ENCODE measurements at places on chromosomes 12 and 14. TPM values are rescaled to one million over a fixed set of nuclear protein-coding genes. Genes with fewer than 3 reads are reported as not detected.

DNA sequence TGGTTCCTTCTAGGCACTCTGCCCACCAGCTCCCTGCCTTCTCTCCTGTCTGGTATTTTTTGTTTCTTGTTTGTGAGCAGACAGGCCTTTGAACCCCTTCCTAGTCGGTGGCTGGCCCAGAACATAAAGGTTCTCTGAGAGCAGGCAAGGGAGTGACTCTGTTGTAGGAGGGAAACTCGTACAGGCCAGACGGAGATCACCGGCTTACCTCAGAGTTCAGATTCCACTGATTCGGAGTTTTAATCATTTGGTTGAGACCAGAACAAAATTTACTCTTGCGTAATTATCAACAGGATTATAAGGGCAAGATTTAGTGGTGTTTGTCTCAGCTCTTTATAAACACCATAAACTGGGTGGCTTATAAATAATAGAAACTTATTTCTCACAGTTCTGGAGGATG is 128.3 kb downstream of the PLXNC1 start:
- DNase-seq = no peak

- no peak for DNase-seq
Observed at GRCh38 chr14:32010604-32011125, 66.4 kb upstream of the ARHGAP5 start.

- DNase-seq = no peak
Observed at GRCh38 chr12:103824845-103825244, 16.2 kb downstream of the NT5DC3 start.

GRCh38 chr14:95998656-95999055 is 40.5 kb upstream of the C14orf132 start:
- DNase-seq = no peak

DNA sequence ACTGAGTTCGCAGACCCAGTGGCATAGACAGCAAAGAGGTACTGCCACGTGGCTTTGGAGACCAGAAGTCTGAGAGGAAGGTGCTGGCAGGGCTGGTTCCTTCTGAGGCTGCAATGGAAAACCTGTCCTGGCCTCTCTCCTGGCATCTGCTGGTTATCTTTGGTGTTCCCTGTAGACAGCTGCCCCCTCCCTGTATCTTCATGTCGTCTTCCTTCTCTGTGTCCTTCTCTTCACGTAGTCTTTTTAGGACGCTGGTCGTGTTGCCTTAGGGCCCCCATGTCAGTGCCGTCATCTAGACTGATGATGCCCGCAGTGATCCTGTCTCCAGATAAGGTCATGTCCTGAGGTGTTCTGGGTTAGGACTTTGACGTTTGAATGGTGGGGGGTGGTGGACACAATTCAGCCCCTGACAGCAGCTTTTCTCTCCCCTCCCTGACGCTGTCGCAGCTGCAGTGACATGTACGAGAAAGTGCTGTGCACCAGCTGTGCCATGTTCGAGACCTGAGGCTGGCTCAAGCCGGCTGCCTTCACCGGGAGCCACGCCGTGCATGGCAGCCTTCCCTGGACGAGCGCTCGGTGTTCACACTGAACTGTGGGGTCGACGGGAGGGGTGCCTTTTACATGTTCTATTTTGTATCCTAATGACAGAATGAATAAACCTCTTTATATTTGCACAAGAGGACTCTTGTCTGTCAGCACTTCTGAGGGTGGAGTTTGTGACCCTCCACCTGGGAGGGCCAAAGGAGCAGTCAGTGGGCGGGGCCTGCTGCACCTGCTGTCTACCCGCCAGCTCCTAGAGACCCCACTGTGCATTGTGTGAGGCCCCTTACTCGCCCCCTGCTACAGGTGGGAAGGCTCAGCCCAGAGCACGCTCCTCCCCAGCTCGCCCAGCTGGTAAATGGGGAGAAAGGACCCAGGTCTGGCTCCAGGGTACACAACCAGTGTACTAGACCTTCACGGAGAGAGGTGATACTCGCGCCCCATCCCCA is 6.3 kb downstream of the SIVA1 start:
- DNase-seq = no peak

DNA sequence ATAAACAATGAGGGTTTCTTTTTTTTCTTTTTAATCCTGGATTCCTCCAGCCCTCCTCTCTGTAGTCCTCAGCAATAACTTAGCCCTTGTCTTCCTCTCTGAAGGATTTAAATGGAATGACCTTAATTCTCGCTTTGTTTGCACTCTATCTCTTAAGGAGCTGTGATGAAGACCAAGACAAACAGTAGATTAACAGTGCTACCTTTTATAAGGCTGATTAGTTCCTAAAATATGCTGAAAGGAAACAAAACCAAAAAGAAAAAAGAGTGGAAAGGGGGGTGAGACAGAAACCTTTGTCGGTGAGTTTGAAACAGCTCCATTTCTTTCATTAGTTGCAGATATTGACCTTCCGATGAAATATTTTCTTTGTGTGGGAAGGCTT is 38.7 kb upstream of the PTCSC3 start:
- no peak for DNase-seq

DNA sequence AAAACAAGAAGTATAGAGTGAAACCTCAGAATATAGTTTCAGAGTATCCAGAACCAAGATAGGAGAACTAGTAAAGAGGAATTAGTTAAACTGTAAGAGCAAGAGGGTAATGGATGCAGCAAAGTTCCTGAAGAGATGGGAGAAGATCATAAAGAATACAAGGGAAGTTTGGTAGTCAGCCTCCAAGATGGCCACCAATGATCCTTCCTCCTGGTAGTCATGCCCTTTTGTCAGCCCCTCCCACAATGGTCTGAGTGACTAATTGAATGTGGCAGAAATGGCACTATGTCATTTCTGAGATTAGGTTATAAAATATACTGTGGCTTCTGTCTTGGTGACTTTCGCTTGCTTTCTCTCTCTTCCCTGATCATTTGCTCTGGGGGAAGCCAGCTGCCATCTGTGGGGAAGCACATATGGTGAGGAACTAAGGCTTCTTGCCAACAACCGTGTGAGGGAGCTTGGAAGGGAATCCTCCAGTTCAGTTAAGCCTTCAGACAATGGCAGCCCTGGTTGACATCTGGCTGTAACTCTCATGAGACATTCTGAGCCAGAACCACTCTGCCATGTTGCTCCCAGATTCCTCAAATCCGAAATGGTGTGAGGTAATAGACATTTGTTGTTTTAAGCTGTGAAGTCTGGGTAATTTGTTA is 55.3 kb upstream of the AMN1 start:
- no peak for DNase-seq

DNA sequence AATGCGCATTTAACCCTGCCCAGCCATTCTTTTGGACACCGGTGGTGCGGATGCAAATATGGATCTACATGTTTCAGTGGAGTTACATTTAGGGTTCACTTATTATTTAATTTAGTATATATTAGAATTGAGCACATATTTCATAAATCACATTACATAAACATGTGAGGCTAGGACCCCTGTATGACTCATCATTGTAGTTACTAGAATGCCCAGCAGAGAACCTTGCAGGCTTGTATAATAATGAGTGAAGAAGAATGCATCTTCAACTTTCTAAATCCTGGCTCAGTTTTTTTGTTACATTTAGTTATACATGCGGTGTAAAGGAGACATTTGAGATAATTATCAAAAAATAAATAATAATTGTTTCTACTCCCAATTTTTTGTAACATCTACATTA is 369.0 kb downstream of the ATP23 start:
- DNase-seq = no peak

DNA sequence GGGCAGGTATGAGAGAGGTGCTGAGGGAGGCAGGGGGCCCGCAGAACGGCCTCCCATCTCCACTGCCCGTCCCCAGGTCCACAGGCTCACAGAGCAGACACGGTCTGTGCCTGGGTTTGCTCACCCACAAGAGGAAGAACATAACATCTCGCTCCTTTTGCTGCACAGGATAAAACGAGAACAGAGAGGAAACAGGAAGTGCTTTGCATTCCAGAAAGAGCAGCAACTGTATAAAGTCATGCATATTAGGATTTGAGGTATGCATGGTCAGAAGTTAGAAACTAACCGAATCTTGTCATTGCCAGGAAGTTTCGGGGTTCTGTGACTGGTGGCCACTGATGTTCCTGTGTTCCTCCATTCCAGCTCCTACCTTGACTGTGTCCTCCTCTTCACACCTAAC is 25.0 kb downstream of the NTF3 start:
- no peak for DNase-seq

- no peak for DNase-seq
Observed at GRCh38 chr14:54450535-54450934, 9.4 kb upstream of the CNIH1 start.

DNA sequence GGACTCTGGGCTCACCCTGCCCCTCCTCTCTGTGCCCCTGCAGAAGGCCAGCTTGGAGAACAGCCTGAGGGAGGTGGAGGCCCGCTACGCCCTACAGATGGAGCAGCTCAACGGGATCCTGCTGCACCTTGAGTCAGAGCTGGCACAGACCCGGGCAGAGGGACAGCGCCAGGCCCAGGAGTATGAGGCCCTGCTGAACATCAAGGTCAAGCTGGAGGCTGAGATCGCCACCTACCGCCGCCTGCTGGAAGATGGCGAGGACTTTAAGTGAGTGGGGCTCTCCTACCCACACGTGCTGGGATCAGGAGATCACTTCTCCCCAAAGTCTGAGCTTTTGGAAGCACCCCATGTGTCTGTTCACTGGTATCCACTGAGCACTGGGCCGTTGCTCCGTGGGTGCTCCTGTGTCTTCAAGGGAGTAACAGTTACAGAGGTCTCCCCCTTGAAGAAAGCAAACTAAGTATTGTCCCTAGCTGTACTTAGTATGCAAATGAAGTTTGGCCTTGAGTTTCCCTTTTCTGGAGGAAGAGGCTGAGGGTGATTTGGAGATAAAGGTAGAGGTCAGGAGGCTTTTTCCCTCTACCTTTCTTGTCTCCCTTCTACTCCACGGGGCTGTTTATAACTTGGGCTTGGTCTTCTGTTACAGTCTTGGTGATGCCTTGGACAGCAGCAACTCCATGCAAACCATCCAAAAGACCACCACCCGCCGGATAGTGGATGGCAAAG is 3.3 kb downstream of the KRT18 start:
- DNase-seq = no peak

DNA sequence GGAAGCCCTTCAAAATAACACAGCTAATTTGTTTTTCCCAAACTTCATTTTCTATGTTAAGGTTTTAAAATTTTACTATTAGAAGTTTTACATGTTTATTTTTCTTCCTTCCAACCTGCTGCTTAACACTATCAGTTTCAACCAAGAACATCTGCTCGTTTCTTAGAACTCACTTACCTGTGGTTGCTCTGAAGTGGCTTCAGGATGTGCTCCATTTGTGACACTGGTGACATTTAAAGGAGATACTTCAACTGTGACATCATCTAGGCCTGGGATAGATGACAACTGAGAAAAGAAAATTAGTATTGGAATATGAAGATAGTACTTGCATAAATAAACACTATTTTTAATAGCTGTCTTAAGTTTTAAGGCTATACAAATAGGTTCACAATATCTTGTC is 17.9 kb downstream of the WASHC3 start:
- DNase-seq = no peak

DNA sequence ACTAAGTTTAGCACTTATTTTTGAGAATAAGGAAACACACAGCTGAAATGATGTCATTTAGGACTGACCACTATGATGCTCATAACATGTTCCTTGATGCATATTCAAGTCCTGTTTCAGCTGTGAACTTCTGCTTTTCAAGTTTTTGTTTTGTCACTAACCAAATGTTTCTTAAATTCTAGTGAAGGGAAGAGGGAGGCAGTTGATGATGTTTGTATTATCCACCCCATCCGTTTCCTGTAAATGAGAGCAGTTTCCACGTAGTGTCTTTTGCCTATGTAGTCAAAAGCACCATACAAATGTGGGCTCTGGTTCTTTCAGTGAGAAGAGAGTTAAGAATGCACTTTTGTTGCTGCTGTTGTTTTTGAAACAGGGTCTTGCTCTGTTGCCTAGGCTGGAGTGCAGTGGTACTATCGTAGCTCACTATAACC is 491.8 kb downstream of the PCNX1 start:
- no peak for DNase-seq

DNA sequence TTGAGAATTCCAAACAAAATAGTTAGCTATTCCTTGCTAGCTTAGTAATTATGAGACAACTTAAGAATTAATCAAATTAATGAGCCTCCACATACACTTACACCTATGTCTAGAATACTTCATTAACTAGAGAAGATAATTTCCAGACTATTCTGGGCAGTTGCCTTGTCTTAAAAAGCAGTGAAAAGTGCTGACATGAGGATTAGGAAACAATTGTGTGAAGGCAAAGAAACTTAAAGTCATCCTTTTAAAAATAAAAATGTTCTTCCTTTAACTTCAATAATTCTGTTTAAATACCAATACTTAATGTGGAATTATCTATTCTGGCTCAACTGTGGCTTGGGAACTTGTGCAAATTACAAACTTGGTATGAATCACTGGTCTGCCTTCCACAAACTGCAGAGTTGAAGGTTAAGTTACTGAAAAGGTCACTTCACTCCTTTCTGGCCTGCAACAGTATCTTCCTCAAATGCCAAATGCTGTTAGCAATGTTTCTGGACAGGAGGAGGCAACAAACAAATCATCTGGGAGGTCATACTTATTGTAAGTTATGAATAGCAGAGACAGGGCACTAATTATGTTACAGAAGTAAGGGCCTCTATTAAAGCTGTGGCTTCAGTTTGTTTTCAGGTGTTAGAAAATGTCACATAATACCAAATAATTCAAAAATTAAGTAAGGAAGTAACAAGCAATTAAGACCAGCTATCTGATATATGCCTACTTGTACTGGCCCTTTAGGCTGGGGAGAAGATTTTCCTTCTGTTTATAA is 19.2 kb downstream of the PPTC7 start:
- no peak for DNase-seq

DNA sequence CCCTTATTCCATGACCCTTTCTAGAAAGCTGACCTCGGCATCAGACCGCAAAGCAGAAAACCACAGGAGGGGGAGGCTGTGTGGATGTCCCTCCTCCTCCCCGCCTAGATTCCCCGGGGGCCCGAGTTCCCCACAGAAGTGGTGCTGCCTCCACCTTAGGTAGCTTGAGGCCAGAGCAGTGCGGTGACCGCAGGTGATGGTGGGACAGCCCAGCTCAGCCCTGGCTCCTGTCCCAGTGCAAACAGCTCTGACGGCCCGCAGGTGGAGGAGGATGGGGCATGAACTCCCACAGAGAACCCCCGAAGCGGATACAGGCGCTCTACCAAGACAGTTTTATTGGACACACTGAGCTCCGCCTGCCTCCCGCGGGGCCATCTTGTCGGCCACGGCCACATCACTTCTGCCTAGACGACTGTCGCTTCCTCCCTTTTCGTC is 19.5 kb downstream of the ARL6IP4 start:
- DNase-seq = no peak

GRCh38 chr14:26966908-26967307 is 369.1 kb upstream of the NOVA1 start:
- DNase-seq = no peak

GRCh38 chr14:90388437-90388836 is 8.4 kb upstream of the CALM1 start:
- DNase-seq = no peak

GRCh38 chr14:67986131-67986841 is 166.7 kb downstream of the RAD51B start:
- DNase-seq = no peak

Gene KLRF1
- polyA plus RNA-seq = 0.60 TPM

Gene TSPAN19
- not detected for polyA plus RNA-seq

Gene B4GALNT1
- 2.6 TPM for polyA plus RNA-seq

Gene IAPP
- not detected for polyA plus RNA-seq

Gene SCN8A
- 5.6 TPM for polyA plus RNA-seq

Gene KRT80
- polyA plus RNA-seq = 8.0 TPM

Gene CLEC7A
- 3.2 TPM for polyA plus RNA-seq

Gene SYT1
- 2.1 TPM for polyA plus RNA-seq

Gene CFAP251
- polyA plus RNA-seq = 2.1 TPM

Gene SSTR1
- polyA plus RNA-seq = 4.4 TPM

All from muscle of arm (tissue), 14 donors.